Skin of body (tissue), 3 donors: ENCODE measurements at places on chromosomes 3 and 15.

GRCh38 chr3:137988152-137988551, 21.8 kb upstream of the CLDN18 start:
- DNase-seq, result no peak

- DNase-seq, result no peak
These were observed 20.9 kb downstream of the CD276 start for GRCh38 chr15:73704869-73705645.

DNA sequence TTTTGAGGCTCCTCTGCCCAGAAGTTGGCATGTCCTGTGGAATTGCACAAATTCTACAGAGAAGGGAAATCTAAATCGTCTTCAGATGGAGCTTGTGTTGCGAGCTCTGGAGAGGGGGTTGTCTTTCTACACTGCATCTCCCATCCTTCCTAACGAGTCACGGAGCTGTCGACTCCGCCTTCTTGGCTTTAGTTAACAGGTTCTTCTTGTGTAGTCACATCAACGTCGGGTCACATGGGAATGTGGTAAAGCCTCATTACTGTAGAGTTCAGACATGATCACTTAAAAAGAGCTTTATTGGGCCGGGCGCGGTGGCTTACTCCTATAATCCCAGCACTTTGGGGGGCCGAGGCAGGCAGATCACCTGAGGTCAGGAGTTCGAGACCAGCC, 60.0 kb downstream of the DNASE1L3 start:
- peak; percentile 19 for DNase-seq

DNA sequence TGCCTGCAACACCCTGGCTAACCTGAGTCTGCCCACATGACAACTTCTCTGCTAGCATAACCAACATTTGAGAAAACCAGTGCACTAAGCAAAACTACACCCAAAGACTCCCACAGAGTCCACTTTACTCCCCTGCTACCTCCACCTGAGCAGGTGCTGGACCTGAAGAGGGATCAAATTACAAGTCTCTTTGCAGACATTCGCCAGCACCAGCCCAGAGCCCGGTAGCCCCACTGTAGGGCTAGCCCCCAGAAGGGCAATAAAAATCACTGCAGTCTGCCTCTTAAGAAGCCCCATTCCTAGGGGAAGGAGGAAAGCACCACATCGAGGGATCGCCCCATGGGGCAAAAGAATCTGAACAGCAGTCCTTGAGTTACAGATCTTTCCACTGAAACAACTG, 472.2 kb downstream of the GRM7 start:
- DNase-seq, result no peak

DNA sequence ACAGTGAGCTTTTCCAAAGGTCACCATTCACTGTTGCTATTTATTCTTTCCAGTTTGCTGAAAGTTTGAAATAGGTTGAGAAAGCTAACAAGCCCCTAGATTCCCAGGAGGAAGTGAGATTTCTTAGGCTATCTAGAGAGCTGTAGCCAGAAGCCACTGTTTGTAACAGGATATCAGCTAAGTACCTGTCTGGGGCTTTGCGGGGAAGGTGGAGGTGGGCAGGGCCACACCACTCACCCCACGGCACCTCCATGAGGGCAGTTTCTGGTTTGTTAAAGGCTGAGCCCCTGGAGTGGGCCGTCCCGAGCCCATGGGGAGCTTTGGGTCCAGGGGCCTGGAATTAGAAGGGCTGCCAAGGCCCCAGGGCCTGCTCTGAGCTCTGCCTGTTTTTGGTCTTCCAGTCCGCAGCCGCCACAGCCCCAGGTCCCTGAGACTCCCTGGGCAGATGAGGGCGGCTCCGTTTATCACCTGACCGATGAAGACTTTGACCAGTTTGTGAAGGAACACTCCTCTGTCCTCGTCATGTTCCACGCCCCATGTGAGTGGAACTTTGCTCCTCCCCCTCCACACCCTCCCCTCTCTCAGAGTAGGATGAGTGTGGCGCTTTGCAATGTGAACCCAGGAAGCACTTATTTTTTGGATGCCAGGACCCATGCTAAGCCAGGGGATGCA, 63.4 kb downstream of the PDIA5 start:
- no peak for DNase-seq

DNA sequence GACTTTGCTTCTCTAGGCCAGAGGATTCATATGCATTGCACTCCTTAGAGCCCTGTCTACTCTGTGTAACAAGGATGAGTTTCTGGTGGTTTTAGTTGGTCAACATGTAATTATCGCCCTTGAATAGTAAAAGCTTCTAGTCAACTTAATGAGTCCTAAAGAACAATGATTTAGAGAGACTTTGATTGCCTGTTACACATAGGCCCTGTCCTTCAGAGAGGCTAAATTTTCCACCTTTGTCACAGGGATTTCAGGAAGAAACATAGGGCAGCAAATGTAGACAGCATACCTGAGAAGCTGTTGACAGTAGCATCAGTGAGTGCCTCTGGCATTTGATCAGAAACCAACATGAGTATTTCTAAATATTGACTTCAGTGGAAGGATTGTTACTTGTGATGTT, 7.1 kb downstream of the BTLA start:
- no peak for DNase-seq

DNA sequence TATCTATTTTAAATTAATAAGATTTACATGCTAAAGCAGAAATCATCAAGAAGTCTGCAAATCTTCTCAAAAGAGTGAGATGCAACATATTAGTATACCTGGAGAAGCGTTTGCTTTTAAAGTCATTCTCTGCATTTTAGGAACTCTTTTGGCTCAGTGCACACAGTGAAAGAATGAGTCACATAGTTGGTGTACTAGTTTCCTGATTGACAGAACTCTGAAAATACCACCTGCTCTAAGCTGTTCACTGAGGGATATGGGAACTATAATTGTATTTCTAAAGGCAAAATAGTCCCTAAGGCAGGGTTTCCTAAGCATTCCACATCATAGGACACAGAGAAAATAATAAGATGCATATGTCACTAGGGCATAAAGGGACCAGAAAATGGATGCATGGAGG, 838.5 kb downstream of the DIPK2A start:
- no peak for DNase-seq

DNA sequence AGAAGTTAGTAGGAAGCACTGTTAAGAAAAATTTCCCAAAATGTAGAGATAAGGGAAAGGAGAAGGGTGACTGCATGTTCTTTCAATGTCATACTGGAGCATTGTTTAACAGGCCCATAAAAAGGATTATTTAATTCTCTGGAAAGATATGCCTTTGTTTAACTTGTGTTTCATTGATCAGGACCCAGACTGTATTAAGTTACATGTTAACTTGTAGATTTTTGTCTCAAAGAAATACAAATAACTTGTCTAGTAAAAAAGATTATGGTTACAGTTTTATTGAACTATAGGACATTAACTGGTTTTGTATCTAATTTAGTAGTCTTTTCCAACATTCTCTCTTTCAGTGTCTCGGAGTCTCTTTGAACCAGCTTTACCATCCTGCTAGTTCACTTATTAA, 49.7 kb upstream of the LMOD3 start:
- DNase-seq, result no peak

DNA sequence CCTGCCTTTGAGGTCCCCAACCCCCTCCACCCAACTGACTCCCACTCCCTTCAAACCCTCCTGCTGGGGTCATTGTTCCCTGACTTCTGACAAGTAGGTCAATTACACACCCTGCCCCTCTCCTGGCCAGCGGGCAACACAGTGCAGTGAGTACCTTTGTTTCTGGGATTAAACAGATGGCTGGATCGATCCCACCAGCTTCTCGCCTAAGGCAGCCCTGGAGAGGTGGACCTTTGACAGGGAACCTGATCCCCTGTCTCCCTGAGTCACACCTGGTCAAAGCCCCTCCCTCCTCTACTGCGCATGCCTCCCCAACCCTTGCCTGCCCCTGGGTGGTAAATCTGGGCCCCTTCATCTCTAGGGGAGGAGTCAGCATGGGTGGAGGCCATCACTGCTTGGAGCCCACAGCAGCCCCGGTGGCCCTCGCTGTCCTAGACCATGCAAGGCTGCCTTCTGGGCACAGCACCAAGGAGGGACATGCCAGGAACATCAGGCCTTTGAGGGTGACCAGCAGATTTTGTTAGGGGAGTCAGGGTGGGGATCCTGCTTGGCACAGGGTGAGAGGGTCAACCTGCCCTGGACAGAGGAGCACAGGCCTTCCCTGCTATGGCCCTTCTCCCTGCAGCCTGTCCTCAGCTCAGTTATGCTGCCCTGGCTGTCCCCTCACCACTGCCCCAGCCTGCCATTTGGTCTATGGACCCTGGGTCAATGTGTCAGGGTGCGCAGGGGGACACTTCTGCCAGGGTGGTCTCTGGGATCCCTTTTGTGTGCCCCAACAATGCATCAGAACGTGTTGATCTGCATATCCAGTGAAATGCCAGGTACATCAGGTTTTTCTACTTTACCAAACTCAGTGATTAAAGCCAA, 9.8 kb upstream of the PRR23E start:
- DNase-seq, result no peak

DNA sequence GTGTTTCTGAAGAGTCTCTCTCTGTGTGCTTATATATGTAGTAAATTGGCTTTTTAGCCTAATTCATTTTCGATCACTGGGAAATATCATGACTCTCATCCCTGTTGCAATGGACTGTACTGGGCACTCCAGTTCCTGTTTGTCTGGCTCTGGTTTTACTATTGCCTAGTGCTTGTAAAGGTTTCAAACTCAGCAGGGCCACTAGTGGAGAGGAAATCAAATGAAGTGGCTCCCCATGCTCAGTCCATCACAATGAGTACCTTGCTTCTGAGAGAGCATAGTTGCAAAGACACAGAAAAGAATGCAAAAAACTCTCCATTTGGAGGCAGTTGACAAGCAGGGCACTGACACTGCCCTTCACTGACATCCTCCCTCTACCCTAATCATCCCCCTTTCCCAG, 167.8 kb downstream of the TAFA4 start:
- DNase-seq, result no peak

- DNase-seq, result no peak
These were observed 434.5 kb downstream of the MFSD1 start for GRCh38 chr3:159236321-159236720.

GRCh38 chr15:82315519-82316246, 33.6 kb downstream of the GOLGA6L10 start:
- DNase-seq, result no peak

DNA sequence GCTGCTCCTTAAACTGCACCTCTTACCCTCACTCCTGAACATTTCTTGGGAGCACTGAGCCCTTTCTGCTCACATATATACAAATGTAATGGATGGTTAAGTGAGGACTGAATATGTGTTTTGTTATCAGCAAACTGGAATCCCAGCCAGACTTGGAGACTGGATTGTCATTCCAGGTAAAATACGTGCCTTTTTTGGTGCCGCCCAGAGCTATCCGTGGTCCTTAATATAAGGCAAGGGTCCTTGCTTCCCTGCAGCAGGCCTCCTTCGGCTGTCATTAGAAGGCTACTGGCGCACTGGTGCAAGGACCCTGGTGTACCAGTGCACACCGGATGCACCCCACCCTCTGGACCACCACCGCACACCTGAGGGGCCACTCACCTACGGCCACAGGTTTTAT, 1.1 kb upstream of the GABRB3 start:
- no peak for DNase-seq

DNA sequence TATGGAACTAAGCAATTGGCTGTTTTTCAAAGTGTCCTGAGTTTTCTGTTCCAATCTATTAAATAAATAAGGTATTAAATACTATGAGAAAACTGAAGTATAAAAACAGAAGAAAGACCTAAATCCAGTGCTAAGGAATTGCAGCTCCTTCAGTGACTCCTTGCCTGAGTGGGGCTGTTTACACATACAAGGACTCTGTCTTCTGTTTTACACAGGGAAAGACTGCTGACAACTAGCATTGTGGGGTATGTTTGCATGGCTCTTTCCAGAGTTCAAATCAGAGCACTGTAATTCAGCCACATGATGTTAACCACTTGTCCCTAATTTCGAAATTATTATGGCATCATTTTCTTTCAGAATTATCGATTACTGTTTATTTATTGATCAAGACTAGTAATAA, 31.3 kb upstream of the MEIS2 start:
- DNase-seq, result no peak

DNA sequence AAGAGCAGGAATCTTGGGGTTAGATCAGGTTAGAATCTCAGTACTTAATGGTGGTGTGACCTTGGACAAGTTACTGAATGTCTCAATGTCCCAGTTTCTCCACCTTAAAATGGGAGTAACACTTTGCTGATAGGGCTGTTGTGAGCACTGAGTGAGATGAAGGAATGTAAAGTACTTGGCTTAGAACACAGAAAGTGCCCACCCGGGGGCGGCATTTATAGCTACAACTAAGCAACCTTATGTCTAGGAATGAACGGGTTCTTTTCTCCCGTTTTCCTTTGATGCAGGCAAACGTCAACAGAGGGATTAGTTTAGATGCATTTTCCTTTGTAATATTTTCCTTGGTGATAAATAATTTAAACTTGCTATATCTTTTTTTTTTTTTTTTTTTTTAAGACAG, 176.6 kb downstream of the USP13 start:
- DNase-seq, result no peak

DNA sequence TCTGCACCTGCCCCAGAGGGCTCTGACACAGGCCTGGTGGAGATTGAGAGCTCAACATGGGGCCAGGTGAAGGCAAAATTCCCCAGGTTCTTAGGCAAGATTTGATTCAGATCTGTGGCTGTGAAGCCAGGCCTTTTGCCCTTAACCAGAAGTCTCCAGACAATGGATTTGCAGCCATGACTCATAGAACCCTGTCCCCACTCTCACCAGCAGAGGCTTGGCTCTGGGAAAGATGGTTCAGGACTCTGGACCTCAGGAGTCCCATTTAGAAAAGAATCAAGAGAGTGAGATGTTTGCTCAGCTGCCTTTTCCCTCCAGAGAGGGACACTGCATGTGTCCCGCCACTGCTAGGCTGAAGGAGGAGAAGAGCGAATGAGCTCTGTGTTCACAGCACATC, 361.4 kb upstream of the ICE2 start:
- no peak for DNase-seq

DNA sequence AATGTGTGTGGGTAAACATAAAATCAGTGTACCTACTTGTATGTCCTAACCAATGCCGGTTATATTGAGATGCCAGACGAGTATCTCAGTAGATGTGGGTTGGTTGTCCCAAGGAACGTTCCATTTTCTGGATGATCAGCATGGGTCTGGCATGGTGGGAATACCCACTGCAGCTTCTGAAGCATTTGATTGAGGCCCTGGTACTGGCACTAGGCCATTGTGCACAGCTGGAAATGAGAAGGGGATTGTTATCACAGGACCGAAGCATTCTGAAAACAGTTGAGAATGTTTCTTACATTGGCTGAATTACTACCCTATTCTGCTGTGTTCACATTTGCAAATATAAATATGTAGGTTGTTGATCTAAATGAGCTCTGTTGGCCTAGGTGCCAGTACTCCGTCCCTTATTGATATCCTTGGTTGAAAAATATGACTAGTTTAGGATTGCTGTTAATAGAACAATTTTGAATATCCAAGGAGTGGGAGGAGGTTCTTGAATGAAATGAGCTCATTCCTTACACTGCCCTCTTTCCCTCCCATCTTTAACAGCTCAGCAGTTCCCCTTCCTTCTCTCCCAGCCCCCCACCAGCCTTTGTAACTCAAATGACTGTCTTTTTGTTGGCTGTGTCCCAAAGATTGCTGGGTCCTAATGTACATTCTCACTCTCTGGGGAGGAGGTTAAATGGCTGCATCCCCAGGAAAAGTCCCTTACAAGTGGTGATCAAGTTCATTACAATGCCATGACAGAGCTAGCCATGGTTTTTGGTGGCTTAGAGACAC, 293.3 kb upstream of the TPM1 start:
- DNase-seq, result peak; percentile 2

- DNase-seq, result no peak
These were observed 205.9 kb downstream of the P3H2 start for GRCh38 chr3:189914799-189915198.
